ENCODE measurements at places on chromosomes 3 and 15.

DNA sequence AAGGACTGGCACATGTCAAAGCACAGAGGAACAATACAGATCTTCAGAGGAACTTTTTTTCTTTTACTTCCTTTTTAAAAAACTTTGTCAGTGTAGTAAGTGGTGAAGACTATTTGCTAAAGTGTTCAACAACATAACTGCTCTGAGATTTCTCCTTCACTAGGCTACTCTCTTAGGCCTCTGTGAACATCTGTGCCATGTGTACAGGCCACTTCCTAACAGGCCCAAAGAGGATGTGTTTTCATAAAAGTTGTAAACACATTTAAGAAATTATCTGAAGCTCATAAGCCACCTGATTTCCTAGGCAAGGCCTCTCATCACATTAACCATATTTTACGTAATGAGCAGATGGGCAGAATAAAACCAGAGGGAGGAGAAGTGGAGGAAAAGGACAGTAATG is 235.4 kb downstream of the FHIT start:
- no peak for DNase-seq

GRCh38 chr3:27340534-27340933 is 28.6 kb downstream of the NEK10 start:
- DNase-seq, result no peak

DNA sequence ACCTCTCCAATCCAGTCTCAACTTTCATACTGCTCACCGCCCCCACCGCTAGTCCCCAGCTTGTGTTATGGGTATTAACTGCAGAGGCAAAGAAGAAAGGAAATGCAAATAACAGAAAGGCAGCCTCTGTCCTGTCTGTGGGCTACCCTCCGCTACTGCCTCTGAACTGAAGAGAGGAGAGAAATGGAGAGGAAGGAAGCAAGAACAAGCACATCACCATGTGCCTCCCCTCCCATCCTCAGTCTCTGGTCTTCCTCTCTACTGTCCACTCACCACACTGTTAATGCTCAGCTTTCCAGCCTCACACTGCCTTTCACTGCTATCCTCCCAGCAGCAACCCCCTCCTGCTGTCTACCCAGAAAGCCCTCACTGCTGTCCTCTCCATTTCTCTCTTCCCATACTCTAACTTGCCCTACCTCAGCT is 139.0 kb upstream of the SLC2A2 start:
- DNase-seq, result no peak

DNA sequence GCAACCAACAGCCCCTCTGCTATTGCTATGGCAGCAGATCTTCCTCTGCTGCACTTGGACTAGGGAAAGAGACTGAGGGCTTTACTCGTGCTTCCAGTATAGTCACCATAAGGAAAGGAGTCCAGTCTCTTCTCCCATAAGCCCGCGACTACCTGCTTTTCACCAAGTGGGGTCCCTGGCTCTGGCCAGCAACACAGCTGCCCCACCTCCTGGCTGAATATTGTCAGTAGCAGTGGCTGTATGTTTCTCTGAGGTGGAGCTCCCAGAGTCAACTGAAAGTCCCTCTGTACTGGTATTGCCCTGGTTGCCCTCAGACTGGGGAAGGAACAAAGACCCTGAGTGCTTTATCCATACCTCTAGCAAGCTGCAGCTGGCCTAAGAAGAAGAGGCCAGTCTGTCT is 719.6 kb downstream of the SQOR start:
- DNase-seq, result no peak
